ENCODE measurements at places on chromosomes 2 and 18.

GRCh38 chr2:143965493-143966164 is 554.3 kb downstream of the ZEB2 start:
- DNase-seq = no peak

- no peak for DNase-seq
These were observed 136.0 kb downstream of the INSIG2 start for GRCh38 chr2:118223992-118224894.

GRCh38 chr2:129293326-129293725 is 686.1 kb upstream of the RAB6C start:
- no peak for DNase-seq

GRCh38 chr2:26709323-26710110 is 17.0 kb downstream of the KCNK3 start:
- no peak for DNase-seq

GRCh38 chr2:128472789-128473174 is 154.1 kb upstream of the HS6ST1 start:
- no peak for DNase-seq

GRCh38 chr2:240620859-240621258 is 4.4 kb upstream of the GPR35 start:
- no peak for DNase-seq

DNA sequence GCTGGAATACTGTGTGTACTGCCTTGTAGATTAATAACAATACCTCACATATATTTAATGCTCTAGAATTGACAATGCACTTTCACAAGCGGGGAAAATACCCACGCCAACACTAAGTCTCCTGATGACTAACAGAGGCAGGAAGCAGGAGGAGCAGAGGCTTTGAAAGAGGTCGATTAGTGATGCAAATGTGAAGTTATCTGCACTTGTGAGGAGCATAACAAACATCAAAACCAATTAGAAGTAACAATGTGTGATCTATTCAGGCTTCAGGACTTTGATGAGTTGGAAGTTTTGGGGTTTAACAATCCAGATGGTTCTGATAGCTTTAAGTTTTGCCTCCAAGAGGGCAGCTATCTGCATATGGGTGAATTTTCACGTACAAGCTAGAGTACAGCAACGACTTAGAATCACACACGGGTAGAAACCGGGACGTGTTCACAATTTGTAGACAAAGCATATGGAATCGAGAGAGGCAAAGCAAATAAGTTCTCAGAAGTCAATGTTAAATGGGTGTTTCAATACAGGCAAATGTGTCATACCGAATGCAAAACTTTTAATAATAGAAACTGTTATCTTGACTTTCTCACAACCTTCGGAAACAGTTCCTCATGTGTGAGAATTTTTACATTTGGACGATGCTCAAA is 114.5 kb downstream of the METTL8 start:
- no peak for DNase-seq

DNA sequence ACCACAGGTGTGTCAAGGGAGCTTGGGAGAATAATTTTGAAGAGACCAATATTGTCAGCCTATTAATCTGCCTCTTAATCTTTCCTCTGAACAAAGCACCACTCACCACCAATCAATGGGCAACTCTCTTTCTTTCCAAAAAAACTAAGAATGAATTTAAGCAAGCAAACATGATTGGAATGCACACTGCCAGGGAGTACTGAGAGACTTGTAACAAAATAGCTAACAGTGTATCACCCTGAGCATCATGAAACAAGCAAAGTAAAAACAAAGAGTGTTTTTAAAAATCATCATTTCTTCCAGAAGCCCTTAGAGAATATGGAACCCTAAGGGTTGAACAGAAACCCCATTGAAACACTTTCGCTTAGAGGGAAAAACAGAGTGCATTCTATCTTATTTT is 299.7 kb downstream of the DSEL start:
- no peak for DNase-seq

DNA sequence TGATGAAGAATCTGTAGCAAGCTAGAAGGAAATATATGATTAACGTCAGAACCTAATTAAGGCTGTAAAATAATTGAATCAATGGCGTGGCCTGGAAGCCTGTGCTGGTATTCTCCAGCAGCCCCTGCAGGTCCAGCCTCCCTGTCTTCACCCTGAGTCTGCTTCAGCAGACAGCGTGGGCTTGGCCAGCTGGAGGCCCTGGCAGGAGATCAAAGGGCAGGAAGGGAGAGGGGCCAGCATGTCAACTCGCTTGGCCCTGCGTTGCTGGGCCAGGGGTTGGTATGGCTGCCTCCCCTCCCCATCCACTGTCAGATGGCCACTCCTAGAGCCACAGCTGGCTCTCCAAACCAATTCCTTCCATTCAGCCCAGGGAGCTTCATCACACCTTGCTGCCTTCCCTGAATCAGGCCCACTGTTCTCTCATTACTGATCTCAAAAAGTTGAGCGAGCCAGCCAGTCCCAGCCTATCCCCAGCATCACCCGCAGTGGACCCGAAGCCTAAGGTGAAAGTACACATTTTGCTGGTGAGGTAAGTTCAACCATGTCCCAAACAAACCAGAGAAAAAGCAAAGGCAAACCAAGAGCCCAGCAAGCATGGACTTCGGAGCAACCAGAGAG is 228.4 kb upstream of the AGAP1 start:
- no peak for DNase-seq

GRCh38 chr18:13568443-13569392 is 157.6 kb downstream of the FAM210A start:
- no peak for DNase-seq

DNA sequence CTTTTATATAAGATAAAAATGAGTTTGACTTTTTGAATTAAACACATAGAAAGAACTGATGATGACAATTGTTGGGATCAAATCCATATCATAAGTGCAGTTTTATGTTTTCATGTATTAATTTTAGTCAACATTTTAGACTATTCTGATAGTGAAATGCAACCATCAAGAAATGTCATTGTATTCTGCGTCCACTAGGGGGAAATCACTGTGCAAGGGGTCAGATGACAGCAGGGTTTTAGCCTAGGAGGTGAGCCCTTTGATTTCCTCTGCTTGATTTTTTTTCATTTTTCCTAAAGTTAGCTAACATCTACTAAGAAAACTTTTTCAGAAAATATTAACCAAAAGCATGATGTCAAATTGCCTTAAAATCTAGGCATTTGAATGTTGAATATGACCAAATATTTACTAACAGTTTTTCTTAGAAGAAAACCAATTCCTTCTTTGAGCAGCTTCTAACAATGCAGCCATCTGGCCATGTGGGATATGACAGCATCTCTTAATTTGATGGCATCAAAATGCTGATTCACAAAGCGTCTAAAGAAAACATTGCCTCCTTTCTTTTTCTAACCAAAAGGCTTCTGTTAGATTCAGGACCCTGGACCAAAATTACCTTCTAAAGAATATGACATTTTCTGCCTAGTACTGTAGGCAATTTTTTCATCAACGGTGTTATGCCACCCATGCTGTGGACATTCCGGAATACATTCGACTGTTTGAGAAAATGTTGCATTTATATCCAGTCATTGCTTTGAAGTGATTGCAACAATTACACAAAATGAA is 141.5 kb downstream of the SPHKAP start:
- DNase-seq = peak; percentile 23

GRCh38 chr2:121821476-121822158 is 66.2 kb downstream of the TSN start:
- no peak for DNase-seq

DNA sequence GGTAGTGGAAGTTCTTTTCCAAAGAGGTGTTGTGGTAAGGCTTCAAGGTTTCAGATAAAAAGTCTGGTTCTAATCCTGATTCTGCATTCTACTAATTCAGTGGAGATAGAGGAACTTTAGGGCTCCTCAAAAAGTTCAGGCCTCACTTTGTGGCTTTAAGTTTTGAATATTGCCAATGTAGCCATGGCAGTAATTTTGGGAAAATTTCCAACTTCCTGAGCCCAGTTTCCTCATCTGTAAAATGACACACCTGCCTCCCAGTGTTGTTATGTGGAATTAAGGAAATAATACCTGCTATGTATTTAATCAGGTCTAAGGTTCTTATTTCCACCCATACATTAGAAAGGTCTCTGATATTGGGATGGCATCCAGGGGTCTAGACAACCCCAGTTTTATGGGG is 147.6 kb upstream of the ITGA6 start:
- peak; percentile 10 for DNase-seq

DNA sequence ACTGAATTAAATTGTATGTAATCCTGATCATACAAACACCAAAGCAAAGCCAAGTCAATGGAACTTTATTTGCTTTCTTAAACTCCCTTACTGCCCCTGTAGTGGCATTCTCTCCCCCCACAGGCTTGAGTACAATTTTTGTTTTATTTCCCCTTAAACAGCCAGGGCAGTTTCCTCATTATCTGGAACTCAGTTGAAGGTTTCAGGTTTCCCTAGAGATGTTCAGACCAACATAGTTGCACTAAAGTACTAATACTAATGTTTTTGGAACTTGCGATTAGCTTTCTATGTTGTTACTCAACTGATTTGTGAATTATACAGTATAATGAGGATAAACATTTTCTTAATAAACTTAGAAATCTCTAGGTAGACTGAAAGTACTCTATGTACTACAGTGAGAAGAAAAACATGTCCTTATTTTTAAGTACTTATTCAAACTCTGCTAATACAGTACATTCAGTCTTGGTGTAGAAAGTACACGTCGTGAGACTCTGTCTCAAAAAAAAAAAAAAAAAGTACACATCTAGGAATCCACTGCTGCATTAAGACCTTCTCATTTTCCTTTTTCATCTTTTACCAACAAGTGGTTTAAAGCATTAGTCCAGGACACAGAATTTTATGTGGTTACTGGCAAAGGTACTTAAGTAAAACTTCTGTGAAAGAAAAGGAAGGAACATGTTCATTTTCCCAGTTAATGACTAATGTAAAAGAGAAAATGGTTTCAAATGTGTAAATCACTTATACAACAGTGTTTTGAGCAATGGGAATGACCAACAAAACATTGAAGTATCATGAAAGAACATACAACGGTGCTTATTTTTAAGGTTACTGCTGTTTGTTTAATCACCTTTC is 209.5 kb upstream of the SMAD7 start:
- DNase-seq = no peak

DNA sequence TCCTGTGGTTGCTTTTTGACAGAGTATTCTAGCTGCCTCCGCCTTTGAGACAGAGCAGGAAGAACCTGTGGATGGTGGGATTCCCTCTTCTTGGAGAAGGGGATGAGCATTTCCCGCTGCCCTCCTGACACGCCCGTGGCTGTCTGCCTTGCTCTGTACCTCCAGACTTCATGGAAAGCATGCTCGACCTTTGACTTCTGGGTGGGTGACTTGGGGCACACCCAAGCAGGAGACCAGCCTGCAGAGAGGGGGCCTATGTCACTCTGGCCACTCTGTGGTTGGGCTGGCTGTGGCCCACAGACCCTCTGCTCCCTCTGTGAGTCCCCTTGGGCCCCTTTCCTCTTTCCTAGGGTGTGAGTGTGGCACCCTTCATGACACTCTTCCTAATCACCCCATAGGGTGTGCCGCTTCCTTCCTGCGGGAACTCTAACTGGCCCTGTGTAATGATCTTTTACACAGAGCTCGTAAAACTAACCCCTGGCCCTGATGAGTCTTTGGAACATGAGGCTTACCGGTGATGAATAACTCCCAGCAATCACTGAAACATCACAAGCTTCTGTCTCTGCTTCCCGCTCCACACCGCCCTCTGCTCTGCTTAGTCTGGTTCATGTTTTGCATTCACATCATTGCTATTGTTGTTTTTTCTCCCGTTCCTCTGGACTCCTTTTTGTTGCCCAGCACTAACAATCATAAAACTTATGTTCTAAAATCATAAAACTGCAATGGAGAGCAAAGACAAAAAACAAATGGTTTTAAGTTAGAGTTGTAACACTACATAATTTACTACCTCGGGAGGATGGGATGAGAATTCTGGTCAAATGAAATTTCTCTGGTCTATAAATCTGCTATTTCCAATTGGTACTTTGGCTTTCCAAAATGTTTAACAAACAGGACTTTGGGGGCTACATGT is 101.1 kb downstream of the SH3YL1 start:
- no peak for DNase-seq

- no peak for DNase-seq
These were observed 90.4 kb upstream of the NOSTRIN start for GRCh38 chr2:168712053-168712452.

- no peak for DNase-seq
These were observed 21.4 kb upstream of the FRZB start for GRCh38 chr2:182887753-182888415.

GRCh38 chr2:152238016-152238415 is 62.5 kb upstream of the STAM2 start:
- DNase-seq = no peak

DNA sequence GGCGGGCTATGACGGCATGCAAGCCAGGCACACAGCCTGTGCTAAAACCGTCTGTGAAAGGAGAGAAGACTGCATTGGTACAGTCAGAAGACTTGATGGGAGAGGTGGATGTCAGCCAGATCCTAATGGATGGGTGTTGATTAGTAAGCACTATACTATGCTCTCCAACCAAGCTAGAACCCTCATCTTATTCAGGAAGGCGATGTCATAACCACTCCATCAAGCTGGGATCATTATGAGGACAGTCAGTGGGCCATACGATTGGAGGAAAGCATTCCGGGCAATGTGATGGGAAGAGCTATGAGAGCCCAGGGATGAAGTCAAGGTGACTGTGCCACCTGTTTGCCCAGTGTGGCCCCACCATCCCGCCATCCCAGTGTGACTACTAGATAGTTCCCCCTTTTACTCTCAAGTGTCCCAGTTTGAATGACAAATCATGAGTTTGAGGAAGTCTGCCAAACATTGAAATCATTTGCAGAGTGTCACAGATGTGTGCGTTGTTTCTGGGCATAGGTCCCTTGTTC is 66.4 kb downstream of the MRPS9 start:
- no peak for DNase-seq

- no peak for DNase-seq
These were observed 147.6 kb upstream of the SETBP1 start for GRCh38 chr18:44533071-44533470.

GRCh38 chr2:222806526-222807137 is 54.2 kb upstream of the ACSL3 start:
- no peak for DNase-seq

DNA sequence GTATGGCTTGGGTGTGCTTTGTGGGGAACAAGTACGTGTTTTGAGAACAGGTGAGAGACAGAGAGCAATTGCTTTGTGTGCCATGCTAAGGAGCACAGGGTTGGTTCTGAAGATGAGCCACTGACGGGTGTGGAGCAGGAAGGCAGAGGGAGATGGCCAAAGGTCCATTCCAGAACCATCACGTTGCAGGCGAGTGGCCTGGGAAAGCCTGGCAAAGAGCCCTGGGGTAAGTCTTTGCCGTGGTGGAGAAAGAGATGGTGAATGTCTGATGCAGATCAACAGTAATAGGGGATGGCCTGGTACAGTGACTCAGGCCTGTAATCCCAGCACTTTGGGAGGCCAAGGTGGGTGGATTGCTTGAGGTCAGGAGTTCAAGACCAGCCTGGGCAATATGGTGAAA is 93.5 kb upstream of the ZNF521 start:
- DNase-seq = no peak

DNA sequence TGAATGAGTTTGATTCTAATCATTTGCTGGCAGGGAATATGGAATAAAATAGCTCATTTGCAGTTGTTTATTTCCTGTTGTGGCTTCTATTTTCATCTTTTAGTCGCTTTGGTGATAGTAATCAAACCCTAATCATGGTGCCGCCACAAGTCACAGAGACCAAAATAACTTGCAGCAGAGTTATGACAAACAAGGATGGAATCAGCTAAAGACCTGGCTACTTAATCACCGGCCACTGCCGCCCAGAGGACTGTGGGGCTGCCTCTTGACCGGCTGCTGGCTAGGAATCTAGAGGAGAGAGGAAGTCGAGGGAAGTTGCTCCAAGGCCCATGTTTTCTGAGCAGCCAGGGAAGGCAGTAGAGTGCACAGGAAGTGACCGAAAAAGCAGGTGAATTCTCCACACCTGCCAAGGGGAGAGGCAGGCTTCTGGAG is 5.1 kb upstream of the SMAD7 start:
- no peak for DNase-seq
